Right ventricle myocardium inferior (tissue), 1 donor: ENCODE measurements at places on chromosomes 1 and 21. TPM values are rescaled to one million over a fixed set of nuclear protein-coding genes. Genes with fewer than 3 reads are reported as not detected.
A peak's percentile ranks its signal among the peaks of the same experiment; 100 is the strongest.

- no peak for DNase-seq
Observed at GRCh38 chr1:55359611-55360010, 144.4 kb upstream of the USP24 start.

GRCh38 chr1:187236676-187237075 is 407.9 kb downstream of the PLA2G4A start:
- no peak for DNase-seq

DNA sequence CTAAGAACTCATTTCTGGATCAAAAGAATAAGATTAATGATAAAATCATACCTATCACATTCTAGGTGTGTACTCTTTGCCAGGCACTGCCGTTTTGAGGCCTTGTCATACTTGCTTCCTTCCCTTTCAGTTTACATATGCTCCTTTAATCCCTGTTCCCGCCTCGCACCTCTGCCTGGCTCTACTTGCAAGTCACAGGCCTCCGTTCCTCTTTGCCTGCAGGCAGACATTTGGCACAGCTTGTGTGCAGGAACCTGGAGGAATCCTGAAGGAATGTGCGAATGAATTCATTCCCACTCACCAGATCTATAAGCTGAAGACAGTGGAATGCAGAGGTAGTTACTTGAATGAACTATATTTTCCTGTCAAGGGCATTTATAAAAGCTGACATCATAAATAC is 13.8 kb downstream of the WLS start:
- no peak for DNase-seq

DNA sequence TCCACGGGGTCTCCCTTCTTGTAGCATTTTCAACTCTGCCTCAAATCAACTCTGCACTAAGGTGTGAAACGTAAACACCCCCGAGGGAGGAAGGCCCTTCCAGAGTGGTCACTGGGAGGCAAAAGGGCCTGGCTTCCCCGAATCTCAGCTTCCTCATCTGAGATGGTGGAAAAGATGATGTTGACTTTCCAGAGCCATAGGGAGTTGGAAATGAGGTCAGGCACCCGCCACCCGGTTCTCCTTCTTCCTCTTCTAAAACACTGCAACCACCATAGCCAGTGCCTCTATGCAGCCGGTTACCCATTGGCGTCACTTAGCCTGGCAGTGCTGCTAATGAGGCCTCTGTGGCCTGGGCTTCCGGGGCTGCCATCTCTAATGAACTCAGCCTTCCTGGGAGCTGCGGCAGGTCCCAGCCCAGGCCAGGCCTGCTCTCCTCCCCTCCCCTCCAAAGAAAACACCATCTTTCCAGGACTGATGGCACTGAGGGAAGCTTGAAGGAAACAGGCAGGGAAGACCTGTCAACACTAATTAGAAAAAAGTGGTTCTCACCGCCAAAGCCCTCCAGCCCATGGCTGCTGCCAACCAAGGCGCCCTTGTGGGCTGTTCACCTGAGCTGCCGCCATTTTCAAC is 175.0 kb downstream of the KAZN start:
- no peak for DNase-seq

The CD48 gene
- total RNA-seq: 2.0 TPM

DNA sequence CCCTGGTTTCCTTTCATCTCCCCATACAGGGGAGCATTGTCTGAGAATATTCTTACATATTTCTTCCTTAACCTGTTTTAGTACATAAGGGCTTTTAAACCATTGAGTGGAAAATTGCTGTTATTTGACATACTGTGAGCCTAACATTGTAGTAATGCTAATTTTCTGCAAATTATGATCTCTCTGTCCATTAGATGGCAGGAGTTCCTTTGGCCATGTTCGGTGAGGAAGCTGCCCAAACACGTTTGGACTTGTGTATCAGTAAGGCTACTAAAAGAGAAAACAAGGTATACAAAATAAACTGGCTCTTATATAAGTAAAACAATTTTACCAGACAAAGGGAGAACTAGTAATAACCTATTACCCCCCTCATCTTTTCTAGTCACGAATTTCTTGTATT is 29.2 kb downstream of the CDC7 start:
- DNase-seq: no peak

The TIAM1 gene
- 3.8 TPM for total RNA-seq

- peak; percentile 71 for DNase-seq
Observed at GRCh38 chr1:27353166-27353565, 11.3 kb downstream of the SYTL1 start.

DNA sequence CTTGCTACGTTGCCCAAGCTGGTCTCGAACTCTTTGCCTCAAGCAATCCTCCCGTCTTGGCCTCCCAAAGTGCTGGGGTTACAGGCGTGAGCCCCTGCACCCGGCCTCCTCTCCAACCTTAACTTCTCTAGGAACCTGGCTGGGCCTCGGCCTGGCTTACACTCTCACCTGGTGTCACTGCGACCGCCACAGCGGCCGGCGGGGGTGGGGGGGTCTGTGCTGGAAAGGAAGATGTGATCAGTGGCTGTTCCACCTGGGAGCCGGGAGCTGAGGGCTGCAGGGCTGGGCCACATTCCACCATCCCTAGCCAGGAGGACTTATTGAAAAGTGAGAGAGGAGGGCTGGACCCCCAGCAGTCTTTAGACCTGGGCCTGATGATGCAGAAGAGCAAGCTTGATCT is 48.6 kb downstream of the HSPG2 start:
- DNase-seq: no peak

GRCh38 chr1:214532070-214532469 is 19.3 kb downstream of the PTPN14 start:
- no peak for DNase-seq

The ATAD3B gene
- 9.0 TPM for total RNA-seq

The COL18A1 gene
- total RNA-seq: 51.6 TPM

The MCOLN3 gene
- 1.2 TPM for total RNA-seq

The PTPN7 gene
- total RNA-seq: 0.51 TPM

The RSPH1 gene
- not detected for total RNA-seq

- DNase-seq: no peak
Observed at GRCh38 chr21:38669186-38669585, 136.5 kb upstream of the ETS2 start.

DNA sequence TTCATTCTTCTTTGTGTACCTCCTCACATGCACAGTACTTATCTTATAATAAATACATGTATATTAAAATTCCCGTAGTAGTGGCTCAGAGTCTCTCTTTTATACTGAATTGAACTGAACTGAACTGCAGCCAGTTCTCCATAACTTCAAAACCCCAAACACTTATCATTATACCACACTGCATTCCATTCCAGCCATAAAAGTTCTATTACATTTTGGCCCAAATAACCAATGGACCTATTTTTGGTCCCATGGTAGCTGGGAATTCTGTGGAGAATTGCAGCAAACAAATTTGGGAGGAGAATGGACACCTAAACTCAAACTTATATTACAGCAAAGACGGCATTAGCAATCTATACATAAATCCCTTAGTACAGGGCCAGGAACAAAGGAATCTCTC is 86.6 kb upstream of the C1orf87 start:
- no peak for DNase-seq

DNA sequence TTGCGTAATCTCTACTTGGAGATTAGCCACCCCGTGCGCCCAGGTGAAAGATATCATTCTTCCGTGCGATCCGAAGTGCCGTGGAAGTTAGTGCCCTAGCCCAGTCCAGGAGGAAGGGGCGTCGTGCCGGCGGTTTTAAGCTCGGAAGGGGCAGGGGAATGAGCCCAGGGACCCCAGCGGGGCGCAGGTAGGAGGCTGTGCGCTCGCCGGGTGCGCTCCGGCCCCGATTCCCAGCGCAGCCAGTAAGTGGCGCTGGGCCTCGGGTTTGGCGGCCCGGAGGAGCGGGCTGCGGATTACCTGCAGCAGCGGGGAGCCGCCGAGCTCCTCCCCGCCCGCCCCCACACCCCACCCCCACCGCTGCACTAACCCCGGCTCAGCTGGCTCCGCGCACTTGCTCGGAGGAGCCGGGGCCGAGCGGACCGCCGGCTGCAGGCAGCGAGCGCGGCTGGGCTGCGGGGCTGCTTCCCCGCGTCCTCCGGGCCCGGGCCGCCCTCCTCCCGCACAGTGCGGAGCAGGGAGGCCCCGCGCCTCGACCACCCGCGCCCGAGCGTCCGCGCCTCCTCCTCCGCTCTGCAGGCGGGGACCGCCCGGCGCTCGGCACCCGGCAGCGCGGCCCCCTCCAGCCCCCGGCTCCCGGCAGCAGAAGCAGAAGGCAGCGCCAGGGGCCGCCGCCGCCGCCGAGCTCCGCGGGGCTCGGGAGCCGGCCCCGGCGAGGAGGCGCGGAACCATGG is at the start of gene RYR2:
Gene RYR2 (plus strand): TSS at position 390 of the 731 bp plus-strand sequence. CDS start 338 bp downstream, at position 728.
- peak; percentile 72 for DNase-seq

The A3GALT2 gene
- not detected for total RNA-seq

The SPRR4 gene
- not detected for total RNA-seq

GRCh38 chr1:7669559-7670311 is 101.4 kb upstream of the VAMP3 start:
- peak; percentile 81 for DNase-seq

DNA sequence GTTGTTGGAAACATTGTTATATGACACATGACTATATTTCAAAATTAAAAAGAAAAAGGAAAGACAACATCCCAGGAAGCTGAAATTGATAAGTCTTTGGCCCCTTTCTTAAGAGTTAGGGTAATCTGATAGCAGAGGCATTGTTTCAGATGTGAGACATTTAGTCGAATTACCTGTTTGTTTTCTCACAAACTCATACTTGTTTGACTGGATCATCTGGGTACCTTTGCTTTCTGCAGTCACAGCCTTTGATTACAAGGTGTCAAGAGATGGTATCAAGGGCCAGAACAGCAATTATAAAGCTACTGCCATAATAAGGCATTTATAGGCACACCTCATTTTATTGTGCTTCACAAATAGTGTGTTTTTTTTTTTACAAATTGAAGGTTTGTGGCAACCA is 136.3 kb downstream of the DUSP10 start:
- no peak for DNase-seq

GRCh38 chr1:201656311-201657032 is 117.5 kb downstream of the NAV1 start:
- DNase-seq: no peak

- DNase-seq: no peak
Observed at GRCh38 chr1:57530206-57530910, 106.5 kb upstream of the DAB1 start.

DNA sequence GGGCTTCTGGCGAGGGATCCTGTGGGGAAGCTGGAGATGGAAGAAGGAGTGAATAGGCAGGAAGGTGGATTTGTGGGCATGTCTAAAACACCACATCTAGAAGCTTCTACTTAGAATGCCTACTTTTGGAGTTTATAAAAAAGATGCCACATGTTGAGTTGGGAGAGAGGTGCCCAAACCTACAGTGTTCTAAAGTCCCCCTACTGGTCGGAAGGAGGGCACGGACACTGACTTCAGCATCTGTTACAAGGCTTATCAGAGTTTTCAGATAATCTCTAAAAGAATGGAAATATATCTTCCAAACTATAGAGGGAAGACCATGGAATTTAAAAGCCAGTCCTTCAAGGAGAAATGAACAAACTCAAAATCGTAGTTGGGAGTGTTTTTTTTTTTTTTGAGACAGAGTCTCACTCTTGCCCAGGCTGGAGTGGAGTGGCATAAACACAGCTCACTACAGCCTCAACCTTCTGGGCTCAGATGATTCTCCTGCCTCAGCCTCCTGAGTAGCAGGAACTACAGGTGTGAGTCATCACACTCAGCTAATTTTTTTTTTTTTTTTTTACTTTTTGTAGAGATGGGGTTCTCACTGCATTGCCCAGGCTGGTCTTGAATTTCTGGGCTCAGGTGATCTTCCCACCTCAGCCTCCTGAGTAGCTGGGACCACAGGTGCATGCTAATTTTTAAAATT is 14.8 kb downstream of the IBA57 start:
- no peak for DNase-seq

The DVL1 gene
- 119 TPM for total RNA-seq

- no peak for DNase-seq
Observed at GRCh38 chr1:84722794-84723193, 32.5 kb upstream of the SSX2IP start.
